Upper lobe of right lung (tissue), 1 donor: ENCODE measurements at places on chromosomes 1 and 21.

DNA sequence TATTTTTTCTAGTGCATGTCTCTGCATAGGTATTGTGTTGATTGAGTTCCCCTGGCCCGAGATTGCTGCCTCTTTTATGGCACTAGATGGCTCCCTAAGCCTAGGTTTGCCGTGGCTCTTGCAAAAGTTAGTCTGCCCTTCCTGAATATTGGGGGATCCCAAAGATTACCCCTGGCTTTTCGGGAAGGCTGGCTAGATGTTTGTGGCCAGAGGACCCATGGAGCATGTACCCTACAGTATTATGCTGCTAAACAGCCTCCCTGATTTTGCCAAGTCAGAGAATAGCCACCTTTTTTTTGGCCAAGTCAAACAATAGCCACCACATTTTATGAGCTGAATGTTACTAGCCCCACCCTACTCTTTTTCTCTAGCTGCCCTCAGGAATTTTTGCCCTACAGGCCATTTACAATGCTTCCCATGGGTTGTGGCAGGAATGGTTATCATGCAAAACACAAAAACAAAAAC is 343.2 kb downstream of the OLFM3 start:
- DNase-seq, result no peak

GRCh38 chr1:180482425-180483275 is 19.7 kb downstream of the ACBD6 start:
- DNase-seq, result no peak

GRCh38 chr21:8998946-8999681 is 1522.3 kb upstream of the TPTE start:
- no peak for DNase-seq

- DNase-seq, result peak; percentile 90
These were observed at the start of gene HLCS for GRCh38 chr21:36966066-36966820. HLCS (minus strand) TSS chr21:36966669; CDS start chr21:36966638, 31 bp downstream.

DNA sequence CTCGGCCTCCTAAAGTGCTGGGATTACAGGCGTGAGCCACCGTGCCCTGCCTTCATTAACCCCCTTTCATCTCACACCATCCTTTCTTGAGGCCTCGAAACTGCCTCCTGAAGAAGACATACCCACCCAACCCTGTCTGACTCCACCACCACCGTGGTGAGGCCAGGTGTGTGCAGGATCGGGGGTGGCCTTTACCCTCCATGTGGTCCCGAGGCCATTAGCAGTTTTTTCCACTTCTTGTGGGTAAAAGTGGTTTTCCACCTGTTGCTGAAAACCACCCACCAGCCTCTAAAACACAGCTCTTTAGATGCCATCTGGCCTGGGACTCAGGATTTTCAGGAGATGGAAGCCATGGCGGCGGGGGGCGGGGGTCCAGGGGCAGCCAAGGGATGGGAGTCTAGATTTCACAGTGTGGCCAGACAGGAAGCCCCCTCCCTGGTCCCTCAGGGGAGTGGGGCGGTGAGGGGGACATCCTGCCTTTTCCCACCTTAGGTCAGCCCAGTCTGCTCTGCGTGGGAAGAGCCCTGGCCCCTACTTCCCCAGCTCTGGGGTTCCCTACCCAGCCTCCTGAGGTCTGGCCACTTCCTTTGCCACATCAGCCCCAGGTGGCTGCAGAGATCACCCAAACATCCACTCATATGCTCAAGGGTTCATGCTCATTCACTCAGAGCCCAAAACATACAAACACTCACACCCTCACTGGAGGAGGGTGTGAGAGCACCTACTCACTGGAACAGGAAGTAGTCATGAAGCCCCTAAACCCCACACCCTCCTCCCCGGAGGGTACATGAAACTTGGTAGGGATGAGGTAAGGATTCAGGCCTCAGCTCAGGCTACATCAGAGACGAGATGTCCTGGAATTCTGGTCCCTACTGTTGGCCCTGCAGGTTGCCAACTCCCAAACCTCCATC is 2.3 kb downstream of the FGR start:
- no peak for DNase-seq

GRCh38 chr1:153932156-153933131 is 9.7 kb upstream of the GATAD2B start:
- peak; percentile 51 for DNase-seq

GRCh38 chr1:95049935-95050334 is 22.8 kb downstream of the ALG14 start:
- no peak for DNase-seq

- no peak for DNase-seq
These were observed 24.9 kb downstream of the LDLRAP1 start for GRCh38 chr1:25568090-25568833.

DNA sequence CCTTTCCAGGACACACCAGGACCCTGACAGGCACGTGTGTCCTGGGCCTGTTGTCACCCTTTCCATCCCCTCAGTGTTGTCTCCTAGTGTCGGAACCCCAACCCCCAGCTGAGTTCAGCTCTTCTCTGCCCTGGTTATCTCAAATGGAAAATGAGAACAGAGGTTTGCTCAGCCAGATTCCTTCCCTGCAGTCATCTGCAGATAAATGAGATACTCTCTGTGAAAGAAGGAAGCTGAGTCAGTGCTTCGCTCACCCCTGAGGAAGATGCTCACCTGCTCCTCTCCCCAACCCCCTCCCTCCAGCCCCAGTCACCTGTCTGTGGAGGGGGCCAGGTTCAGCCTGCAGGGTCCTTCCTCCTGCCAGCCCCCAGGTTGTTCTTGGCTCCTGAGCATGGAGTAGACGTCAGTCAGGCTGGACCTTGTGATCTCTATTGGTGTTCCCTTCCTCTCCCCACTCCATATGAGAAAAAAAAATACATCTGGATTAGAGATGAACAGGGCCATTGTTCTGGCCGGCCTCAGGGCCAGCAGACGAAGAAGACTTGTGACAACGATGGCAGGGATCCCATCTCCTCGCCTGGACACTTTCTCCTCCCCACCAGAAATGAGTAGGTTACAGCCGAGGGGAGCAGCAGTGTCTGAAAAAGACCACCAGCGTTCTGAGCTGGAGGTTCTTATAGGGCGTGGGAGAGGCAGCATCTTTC is 20.9 kb downstream of the PHGDH start:
- no peak for DNase-seq

DNA sequence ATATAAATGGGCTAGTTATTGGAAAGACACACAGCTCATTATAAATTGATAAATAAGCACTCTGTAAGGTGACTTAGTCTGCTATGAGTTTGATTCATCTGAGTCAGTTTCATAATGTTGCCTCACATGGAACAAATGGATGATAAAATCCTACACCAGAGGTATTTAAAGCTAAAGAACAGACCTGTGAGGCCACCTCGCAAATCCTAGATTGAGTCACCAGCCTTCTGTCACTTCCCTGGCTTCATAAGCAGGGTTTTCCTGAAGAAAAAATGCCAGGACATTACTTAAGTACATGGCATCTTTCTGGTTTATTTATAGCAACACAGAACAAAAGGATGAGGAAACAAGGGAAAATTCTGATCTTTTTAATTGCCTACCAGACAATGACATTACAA is 18.4 kb downstream of the CD2 start:
- DNase-seq, result no peak

GRCh38 chr1:45254490-45254889 is 48.1 kb upstream of the ZSWIM5 start:
- no peak for DNase-seq

DNA sequence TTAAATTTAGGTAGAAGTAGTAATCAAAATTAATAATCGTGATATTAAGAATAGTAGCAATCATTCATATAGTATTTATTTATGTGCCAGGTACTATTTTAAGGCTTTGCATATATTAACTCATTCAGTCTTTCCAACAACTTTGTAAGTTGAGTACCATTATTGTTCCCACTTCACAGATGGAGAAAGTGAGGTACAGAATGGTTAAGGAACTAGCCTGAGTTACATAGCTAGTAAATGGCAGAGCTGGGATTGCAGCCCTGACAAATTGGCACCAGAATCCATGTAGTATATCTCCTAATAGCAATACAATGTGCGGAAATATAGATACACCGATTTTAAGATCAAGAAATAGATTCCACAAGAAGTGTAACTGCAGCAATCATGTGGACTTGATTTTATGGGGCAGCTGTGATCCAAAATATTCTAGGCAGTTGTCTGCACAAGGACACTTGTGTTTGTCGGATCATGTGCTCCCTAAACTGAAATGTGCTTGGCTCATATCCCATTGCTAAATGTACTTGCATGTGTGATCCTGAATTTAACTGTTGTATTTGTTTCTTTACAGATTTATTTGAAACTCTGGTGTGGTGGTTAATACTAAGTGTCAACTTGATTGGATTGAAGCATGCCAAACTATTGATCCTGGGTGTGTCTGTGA is 5.8 kb upstream of the GTF2B start:
- no peak for DNase-seq

- DNase-seq, result no peak
These were observed 397.6 kb downstream of the LRRIQ3 start for GRCh38 chr1:73800376-73800775.

DNA sequence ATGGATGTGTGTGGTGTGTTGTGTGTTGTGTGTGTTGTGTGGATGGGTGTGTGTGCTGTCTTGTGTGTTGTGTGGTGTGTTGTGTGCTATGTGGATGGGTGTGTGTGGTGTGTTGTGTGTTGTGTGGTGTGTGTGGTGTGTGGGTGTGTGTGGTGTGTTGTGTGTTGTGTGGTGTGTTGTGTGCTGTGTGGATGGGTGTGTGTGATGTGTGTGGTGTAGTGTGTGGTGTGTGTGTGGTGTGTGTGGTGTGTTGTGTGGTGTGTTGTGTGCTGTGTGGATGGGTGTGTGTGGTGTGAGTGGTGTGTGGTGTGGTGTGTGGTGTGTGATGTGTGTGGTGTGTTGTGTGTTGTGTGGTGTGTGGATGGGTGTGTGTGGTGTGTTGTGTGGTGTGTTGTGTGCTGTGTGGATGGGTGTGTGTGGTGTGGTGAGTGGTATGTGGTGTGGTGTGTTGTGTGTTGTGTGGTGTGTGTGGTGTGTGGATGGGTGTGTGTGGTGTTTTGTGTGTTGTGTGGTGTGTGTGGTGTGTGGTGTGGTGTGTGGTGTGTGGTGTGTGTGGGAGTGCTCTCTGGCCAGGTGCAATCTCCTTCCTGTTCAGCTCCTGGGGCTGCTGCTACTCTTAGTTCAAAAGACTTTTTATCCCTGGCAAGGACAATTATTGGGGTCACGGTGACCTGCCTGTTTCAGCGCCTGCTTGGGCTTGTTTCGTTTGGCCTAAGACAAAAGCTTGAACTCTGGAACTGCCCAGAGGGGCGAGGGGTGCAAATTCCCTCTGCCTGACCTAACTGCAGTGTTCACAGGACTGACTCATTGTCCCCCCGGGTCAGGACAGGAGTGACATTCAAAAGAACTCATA is 101.1 kb downstream of the UBIAD1 start:
- DNase-seq, result no peak

GRCh38 chr1:8858888-8859706 is 19.4 kb downstream of the ENO1 start:
- DNase-seq, result no peak

- no peak for DNase-seq
These were observed 141.7 kb upstream of the EDN2 start for GRCh38 chr1:41626146-41626545.

- no peak for DNase-seq
These were observed 20.3 kb downstream of the ARHGEF10L start for GRCh38 chr1:17559615-17560419.

DNA sequence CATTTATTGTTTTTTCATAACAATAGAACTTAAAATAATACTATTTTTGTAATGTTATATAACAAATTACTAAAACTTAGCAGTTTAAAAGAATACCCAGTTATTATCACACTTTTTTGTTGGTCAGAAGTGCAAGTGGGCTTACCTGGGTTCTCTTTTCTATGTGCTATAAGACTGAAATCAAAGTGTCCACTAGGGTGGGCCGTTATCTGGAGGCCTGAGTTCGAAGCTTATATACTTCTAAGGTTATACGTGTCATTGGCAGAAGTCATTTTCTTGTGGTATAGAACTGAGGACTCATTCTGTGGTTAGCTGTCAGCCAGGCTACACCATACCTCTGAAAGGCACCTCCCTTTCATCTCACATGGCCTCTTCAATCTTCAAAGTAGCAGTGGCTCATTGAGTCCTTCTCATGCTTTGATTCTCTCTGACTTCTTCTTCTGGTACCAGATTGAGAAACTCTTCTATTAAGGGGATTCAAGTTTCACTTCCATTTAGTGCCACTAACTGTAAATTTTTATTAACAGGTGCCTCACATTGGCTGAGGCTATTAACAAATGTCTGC is 414.3 kb downstream of the AMY1C start:
- DNase-seq, result no peak

- DNase-seq, result no peak
These were observed 20.9 kb upstream of the RGL1 start for GRCh38 chr1:183783767-183784637.

- peak; percentile 81 for DNase-seq
These were observed 18.3 kb upstream of the PLEKHA6 start for GRCh38 chr1:204377800-204378668.

DNA sequence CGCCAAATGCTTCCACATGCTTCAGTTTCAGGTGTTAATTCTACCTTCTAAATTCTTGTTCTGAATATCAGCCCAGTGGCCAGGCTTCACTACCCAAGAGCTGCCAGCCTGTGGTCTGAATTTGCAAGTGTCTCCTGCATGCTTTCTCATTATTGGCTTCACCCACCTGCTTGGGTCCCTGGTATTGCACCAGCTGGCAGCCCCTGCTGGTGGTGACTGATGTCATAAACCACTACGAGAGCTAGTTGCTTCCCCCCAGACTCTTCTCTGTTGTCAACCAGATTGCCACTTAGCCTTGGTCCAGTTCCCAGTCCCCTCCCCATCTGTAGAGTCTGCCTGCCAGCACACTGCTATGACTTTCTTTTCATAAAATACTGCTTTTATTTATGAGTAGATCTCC is 197.7 kb upstream of the DUSP10 start:
- DNase-seq, result no peak

DNA sequence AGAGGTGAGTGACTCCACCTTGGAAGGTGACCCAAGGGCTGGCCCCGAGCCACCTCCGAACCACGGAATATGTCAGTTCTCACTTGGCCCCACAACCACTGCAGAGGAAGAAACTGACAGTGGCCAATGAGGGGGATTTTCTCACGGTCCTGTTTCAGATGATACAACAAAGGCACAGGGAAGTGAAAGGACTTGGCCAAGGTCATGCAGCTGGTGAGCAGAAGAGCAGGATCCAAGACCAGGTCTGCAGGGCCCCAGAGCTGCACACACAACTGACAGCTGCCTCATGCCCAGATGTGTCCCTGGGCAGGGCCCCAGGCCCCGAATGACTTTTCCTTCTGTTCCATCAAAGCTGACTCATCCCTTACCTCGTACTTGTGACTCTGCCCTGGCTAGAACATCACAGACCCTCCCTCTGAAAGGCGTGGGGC is 25.8 kb upstream of the EVA1B start:
- DNase-seq, result no peak
